ENCODE measurements at places on chromosomes 5 and 9.

DNA sequence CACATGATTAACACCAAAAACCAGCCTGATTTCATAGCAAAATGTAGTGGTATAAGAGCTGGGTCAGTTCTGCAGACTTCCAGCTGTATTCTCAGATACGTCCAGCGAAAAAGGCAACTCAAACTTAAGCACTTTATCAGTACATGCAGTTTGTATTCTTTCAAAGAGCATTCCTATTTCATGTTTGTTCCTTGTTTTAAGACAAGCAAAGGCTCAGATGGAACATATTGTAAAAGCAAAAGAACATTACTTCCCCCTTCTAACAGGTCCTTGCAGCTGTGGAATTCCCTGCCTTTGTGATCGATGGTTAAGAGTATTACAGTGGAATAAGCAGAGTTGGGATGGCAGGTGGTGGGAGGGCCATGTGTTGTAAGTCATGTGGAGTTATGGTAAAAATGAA, 86.3 kb upstream of the GRHPR start:
- DNase-seq = no peak

GRCh38 chr9:100669968-100670367, 92.1 kb downstream of the CAVIN4 start:
- DNase-seq = no peak

- DNase-seq = no peak
Observed at GRCh38 chr5:148394587-148395019, 10.8 kb downstream of the FBXO38 start.

DNA sequence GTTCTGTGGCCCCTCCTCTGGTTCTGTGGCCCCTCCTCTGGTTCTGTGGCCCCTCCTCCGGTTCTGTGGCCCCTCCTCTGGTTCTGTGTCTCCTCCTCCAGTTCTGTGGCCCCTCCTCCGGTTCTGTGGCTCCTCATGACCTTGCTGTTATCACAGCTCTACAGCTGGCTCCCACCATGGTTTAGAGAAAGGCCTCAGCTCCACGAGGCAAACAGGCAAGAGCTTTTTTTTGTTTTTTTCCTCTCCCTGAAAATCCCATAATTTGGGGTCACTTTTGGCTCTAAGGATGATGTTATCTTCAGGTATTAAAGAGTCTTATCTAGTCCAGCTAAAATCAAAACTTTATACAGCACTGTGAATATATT, 31.8 kb downstream of the C5orf15 start:
- DNase-seq = no peak

DNA sequence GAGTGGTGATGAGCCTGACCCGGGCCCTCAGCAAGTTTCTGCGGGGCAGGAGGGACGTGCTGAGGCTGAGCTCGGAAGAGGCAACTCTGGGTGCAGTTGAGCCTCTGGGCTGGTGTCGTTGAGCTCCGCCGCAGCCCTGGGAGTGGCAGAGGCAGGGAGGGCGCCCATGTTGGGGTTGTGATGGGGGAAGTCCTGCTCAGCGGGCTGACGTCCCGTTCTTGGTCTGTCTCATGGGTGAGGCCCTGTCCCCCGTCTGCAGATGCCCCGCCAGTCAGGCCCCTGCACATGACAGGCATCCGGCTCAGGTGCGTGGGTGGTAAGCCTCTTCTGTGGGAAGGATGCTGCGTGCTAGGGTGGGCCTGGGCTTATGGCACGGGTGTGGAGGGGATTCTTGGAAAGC, 64.3 kb downstream of the RXRA start:
- DNase-seq = no peak

DNA sequence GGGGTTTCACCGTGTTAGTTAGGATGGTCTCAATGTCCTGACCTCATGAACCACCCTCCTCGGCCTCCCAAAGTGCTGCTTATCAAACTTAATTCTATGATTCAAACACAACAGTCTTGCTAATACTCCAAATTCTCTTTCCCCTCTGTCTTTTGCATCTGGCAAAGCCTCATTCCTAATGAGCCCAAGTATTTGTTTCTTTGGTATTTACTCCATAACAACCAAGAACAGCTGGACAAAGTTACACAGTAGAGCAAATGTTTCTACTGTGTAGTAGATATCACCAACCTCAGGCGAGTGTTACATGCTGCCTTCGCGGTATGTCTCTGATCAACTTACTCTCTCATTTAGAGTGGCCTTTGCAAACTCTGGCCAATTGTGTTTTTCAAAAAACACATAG, 195.8 kb upstream of the KCNN2 start:
- no peak for DNase-seq

DNA sequence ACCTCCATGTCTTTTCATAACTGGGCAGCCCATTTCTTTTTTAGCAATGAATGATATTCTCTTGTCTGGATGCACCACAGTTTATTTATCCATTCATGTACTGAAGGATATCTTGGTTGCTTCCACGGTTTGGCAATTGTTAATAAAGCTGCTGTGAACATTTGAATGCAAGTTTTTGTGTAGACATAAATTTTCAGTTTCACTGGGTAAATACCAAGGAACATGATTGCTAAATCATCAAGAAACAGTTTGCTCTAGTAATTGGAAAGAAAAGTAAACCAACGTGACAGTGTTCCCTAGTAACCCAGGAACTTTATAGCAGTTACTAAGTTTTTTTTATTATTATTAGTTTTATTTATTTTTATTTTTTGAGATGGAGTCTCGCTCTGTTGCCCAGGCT, 100.4 kb downstream of the VPS13A start:
- DNase-seq = no peak

- no peak for DNase-seq
Observed at GRCh38 chr9:112542593-112543292, 56.1 kb downstream of the KIAA1958 start.

GRCh38 chr5:159262472-159262858, 625 bp upstream of the UBLCP1 start:
- DNase-seq = peak; percentile 24

DNA sequence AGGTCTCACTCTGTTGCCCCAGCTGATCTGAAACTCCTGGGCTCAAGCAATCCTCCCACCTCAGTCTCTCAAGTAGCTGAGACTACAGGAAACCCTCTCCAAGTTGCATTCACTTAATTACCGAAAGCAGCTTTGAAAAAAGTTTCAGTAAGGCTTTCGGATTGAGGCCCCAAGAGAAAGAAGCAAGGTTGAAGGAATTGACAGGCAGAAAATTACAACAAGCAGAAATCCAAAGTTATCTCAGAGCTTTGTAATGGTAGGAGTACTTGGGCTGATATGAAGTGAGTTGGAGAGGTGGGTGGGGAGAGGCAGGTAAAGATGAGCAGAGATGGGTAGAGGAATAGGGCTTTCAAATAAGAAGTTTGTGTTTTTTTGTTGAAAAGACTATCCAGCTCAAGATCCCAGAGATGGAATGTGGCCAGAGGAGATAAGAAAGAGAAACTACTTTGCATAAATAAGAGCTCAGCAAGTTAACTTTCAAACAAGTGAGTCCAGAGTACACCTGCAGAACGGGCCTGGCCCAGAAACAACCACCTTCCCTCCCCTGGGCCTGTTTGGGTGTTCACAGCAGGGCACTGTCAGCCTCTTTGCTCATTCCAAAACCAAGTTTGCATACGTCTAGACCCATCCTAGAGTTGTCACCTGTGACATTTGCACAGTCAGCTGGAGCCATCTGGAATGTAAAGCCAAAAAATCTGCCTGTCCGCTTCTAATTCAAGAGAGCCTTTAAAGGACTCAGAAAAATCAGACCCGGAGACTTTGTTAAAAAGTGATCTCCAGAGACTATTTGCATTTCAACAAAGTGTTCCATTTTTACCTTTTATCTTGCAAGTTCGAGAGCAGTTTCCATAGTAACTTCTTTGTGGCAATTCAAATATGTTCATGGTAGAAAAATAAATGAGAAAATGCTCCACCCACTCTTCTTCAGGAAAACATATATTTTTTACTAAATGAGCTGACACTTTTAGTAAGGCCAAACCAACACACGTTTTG, 2.2 kb upstream of the CLINT1 start:
- no peak for DNase-seq

DNA sequence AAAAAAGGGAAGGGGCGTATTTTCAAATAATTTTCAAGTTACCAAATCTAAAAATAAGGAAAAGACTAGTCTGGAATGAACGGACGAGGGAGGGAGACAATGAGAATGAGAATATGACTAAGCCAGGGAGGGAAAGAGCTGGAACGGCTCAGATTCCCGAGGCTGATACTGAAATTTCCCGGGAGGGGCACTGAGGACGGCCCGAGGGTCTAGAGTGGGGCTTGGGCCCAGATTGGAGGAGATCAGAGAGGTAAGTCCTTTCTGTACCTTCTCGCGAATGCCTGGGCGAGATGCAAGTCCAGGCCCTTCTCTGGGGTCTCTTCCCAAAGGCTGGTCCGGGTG, 3.4 kb upstream of the CCIN start:
- no peak for DNase-seq

DNA sequence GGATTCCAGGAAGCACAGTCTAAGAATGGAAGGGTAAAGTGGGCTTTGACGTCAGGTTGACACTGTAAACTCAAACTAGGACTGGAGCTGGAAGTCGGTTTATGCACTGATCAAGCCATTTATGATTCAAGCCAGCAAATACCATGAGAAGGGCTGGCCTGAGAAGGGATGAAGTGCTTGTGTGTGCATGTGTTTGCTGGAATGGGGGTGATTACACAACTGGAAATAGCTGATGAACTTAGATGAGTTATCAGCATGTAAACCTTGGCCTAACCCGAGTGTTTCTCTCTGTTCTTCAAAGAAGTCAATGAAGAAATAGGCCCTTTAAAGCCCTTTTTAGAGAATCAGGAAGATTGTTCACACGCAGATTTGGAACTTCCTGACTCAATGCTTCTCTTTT, 287.6 kb downstream of the RFX3 start:
- DNase-seq = no peak

DNA sequence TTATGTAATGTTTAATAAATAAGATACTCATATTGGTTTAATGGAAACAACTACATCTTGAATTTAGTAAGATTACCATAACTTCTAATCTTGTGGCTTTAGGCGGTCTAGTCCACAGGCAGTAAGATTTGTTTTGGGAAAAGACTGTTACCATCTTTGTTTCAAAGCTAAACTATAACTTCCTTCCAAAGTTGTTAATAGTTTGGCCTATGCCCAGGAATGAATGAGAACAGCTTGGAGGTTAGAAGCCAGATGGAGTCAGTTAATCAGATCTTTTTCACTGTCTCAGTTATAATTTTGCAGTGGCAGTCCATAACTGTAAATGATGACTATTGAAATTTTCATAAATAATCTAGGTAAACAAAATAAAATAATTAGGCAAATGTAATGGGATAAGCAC, 241.8 kb upstream of the KLF9 start:
- no peak for DNase-seq

GRCh38 chr9:19481971-19482404, 73.2 kb downstream of the ACER2 start:
- no peak for DNase-seq

DNA sequence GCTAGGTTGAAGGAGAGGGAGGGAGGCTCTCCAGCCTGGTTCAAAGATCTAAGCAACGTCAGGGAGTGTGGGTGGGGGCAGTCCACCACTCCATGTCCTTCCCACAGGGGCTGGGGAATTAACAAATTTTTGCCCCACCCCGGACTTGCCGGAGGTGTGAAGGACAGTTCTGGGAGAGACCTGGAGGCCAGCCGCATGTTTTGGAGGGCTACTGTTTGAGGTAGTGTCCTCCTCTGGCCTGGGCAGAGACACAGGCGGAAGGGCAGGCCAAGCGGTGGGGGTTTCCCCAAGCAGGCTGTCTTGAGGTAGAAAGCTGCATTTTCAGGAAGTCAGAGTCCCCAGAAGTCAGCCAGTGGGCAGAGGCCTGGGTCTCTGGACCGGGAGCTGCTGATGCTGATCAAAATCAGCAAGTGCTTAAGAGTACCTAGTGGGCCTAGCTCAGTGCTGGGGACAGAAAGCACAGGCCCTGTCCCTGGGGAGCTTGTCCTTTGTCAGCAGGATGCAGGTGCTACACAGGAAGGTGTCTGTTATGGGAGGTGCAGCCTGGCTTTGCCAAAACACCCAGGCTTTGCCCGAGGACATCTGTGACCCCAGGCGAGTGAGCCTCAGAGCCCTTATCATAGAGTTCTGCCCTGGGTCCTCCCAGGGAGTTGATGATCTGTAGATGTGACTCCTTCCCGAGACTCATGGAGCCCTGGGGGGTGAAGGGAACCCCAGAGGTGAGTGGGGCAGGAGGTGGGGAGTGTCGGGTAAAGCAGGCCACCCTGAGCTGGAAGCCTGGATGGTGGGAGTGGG, 18.5 kb downstream of the JADE2 start:
- DNase-seq = no peak

GRCh38 chr9:138040446-138041430, 163.2 kb downstream of the CACNA1B start:
- no peak for DNase-seq

DNA sequence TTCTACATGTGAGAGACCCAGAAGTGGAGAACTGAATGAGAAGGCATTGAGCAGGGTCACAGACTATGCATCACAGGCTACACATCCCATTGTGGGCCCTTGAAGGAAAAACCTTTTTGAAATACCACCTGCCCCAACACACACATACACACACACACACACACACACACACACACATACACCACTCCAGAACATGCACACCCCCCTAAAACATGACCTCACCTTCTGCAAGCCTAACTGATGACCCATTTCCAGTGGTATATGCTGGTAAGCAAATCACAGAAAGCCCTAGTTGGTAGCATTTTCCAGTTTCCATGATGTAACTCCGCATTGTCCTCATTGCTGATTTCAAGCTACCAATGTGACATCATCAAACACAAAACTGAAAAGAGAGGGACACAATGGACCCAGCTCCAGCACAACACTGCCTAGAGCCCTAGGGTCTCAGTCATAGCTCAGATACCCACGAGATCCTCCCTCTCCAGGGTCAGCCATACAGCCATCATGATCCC, 36.4 kb downstream of the THBS4 start:
- DNase-seq = no peak

DNA sequence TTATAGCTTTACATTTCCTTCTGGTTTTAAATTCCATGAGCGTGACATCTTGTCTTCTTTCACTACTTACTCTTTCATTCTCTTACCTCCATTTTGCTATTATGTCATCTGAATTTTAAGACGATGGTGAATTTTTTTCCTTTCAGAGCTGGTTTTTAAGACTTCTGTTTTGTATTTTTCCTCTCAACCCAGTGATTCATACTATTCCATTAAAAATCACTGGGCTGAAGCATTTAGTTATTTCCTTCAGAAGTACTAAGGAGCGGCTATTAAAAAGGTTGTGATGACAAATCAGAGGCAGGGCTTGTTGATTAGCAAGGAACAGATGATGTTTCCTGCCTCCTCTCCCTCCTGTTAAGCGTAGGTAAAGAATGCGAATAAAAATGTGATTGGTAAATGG, 16.5 kb downstream of the AGXT2 start:
- DNase-seq = no peak

DNA sequence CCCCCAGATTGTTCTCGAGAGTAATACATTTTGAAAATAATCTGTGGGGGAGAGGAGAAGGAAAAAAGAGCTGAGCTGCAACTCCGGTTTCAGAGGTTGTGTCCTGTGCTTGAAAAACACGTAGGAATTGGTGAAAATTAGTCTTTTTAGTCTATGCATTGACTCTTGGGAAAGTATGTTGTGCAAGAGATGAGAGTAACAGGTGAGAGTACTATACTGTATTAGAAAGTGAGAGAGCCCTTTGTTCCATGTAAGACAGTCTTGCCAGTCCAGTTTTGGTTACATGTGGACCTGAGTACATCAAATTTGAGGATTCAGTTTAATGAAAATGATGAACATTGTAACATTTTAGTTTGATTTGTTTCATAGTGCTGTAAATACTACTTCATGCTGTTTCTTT, 27.8 kb downstream of the ERBIN start:
- DNase-seq = no peak
